Renal pelvis (tissue), 12 donors: ENCODE measurements at places on chromosomes 2 and 18.
A peak's percentile ranks its signal among the peaks of the same experiment; 100 is the strongest.

- DNase-seq, result no peak
These were observed 168.9 kb downstream of the CTIF start for GRCh38 chr18:48707636-48708296.

DNA sequence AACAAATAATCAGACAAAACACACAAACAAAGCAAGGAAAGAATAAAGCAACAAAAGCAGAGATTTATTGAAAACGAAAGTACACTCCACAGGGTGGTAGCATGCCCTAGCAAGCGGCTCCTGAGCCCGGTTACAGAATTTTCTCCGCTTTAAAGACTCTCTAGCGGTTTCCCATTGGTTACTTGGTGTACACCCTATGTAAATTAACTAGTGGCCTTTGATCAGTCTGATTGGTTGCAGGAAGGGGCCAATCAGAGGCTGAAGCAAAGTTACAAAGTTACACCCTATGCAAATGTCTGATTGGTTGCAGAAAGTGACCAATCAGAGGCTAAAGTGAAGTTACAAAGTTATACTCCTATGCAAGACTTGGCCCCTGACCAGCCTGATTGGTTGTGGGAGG is 242.9 kb downstream of the LDLRAD4 start:
- DNase-seq, result no peak

DNA sequence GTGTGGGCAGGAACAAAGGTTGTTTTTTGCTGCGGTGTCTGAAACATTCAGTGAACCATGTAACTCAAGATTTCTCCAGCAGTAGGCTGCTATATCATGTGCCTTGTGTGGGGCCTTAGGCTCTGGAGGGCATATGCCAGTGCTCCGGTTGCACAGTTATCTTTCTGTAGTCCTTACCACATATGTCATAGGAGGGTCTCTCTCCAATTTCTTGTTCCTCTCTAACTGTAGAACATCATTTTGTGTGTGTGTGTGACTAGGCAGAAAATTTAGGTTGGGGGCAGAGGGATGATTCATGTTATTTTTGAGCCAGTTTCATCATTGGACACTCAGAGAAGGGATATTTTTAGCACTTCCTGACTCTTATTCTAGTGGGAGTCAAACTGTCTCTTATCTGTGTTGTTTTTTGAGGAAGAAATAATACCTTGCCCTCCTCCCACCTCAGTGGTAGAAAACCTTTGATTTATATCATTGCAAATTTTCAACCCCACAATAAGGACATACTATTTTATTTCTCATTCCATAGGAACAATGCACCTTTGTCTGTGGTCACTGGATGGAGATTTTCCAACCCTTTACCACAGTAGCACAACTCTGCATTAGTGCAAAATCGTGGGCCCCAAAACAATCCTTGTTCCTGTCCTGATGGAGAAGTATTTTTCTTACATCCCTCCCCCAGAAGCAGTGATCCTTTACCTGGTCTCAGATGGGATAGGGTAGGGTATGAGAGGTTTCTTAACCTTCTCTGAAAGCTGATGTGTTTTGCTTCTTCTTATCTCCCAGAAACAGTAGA is 113.9 kb downstream of the CCDC74A start:
- peak; percentile 14 for DNase-seq

DNA sequence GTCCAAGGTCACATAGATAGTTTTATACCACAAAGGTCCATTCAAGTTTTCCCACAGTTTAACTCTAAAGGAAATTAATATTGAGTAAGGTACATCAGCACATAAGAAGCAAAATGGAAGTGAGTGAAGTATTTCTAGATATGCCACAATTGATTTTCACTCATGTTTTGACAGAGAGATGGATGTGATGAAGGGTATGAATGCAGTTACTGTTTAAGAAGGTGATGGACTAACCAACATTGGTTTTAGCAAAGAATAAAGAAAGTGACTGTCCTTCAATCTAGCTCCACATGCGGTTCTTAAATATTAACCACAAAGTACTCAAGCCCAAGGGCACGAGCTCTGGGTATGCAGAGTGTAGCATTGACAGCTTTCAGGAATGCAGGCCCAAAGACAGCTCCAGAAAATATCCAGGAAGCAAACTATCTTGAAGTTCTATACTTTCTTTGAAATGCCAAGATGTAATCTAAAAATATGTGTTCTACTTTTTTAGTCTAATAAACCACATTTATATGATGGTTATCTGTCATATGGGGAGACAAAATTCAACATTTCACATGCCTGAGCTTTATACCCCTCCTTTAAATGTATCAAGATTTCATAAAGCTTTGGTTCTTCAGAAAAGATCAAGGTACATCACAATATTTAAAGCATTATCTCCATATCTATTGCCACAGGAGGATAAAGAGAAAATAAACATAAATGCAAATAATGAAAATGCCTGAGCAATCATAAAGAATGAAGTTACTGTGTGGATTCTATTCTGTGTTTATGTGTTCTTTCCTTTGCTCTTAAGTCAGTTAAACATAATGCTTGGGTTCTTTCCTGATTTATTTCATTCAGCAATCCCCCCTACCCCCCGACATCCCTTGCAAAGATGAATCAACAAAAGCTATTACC is 6.7 kb upstream of the SCN1A start:
- no peak for DNase-seq

DNA sequence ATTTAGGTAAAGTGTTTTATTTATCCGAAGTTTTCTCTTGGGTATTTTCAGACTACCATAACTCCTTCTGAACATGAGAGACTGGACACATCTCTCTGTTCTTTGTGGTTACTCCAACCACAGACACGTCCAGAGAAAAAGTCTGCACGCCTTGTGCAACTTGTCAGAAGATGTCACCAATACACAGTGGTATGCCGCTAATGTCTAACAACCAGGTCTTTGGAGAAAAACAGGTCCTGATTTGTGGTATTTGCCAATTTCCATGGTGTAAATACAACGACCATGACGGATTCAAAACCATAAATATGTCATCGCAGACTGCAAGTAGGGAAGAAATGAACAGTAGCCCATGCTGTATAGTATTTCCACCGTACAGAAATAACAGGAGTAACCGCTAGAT is 620.6 kb upstream of the ID2 start:
- DNase-seq, result no peak

GRCh38 chr2:64644458-64645382 is 9.0 kb downstream of the SERTAD2 start:
- DNase-seq, result peak; percentile 94

DNA sequence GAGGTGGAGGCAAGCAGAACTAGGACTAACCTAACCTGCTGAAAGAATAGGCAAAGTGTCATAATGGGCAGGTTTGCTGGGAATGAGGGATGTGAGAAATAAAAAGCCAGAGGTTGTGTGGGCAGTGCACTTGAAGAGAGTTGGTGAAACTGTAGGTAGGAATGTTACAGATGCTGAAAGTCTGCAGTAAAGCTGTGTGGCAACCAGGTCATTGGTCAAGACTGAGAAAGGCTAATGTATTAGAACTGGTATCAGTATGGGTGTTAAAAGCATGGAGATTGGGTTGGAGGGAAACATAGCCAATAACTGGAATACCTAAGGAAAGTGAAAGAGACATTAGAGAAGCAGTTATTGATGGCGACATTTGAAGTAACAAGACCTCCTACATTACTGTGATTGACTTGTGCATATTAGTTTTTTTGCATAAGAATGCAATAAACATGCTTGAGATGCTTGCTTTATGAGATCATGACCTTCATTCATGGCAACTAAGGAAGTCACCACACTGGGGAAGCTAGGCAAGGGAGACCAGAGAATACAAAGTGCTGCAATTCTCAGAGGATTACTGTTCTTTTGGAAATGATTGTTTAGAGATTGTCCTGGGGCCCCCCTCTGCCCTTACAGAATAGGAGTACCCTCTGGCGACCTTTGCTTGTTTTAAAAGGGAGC is 11.8 kb downstream of the GULP1 start:
- no peak for DNase-seq

DNA sequence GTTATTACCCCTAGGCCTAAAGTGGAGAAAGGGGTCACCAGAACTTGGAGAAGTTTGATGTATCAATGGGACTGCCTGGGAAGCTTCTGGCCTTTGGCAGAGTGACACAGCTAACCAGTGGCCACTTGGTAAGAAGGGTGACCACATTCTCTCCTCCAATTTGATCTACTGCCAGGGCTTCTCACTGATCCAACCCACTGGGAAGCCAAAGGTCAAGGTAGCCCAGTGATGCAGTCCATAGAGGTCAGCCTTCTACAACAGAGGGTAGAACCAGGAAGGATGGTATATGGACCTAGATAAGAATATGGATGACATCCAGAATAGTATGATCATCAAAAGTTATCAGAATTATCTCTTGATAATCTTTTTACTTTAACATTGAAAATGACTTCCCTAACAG is 493.6 kb downstream of the NYAP2 start:
- DNase-seq, result no peak

DNA sequence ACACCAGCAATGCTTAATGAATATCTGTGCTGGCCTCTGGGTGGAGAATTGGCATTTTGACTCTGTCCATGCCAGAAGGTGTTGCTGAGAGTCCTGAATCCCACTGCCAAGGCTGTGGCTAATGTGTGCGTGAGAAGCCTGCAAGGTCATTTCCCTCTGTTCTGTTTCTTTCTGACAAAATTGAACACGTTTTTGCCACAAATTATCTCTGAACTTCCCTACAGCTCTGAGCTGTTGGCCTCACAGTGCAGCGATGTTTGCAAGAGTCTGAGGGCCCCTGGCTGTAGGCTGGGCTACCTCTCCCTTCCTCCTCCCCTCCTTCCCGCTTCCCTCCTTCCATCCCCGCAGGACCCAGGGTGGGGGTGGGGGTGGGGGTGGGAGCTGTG is 154.1 kb upstream of the HS6ST1 start:
- peak; percentile 39 for DNase-seq

- DNase-seq, result no peak
These were observed 445.1 kb upstream of the TRIB2 start for GRCh38 chr2:12271589-12271984.

DNA sequence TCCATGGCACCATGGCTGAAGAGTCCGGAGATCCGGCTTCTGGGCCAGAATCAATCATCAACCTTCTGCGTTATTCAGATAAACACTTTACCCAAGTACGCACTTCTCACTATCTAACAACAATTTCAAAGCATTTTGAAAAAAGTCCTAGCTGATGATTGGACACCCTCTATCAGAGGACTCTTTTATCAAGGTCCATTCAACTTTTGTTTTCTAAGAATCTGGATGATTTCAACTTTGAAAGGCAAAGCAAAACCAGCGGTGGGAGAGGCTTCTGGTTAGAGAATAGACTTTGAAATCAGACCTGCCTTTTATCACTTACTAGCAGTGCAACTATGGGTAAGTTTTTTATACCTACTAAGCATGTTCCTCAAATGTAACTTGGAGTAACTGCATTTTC is 293.6 kb upstream of the TNP1 start:
- no peak for DNase-seq

GRCh38 chr2:61011678-61012077 is 5.8 kb upstream of the PEX13 start:
- no peak for DNase-seq

DNA sequence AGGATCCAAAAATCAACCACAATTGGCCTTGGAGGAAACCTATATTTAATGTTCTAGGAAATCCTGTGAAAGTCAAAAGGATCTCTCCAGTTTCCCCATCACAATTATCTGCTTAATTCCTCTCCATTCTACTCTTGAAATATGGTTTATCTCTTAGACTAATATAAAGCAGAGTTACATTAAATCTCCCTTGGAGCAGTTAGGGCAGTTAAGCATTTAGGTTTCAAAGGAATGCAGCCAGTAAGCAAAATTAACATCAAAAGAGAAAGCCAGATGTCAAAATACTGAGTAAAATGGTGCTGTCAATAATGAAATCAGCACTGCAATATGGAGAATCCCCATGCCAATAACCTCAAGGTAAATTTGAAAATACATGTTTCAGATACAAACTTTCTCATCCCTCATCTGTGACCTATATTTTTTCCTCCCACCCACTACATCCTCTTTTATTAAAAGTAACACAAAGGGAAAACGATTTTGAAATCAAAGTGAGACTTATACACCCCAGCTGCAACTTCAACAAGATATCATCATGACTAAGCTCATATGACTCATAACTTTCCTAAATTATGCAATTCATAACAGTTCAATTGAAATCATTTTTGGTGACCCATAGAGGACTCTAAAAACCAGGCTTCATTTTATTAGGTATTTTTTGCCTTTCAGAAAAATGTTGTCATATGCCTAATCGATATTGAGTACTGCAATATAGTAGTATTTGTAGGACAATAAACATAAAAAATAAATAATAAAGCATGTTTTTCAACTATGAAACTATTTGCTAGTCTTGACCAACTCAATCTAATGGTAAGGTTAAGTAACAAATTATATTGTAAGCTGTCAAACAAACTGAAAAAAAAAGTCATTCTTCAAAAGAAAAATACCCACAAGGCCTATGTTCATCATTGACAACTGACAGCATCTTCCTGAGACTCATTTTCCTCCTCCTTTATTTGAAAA is 3.1 kb downstream of the ADAM17 start:
- DNase-seq, result no peak

GRCh38 chr2:211396815-211397214 is 840.4 kb downstream of the CPS1 start:
- no peak for DNase-seq

- DNase-seq, result peak; percentile 59
These were observed 181.4 kb downstream of the SMAD2 start for GRCh38 chr18:47748847-47749599.

DNA sequence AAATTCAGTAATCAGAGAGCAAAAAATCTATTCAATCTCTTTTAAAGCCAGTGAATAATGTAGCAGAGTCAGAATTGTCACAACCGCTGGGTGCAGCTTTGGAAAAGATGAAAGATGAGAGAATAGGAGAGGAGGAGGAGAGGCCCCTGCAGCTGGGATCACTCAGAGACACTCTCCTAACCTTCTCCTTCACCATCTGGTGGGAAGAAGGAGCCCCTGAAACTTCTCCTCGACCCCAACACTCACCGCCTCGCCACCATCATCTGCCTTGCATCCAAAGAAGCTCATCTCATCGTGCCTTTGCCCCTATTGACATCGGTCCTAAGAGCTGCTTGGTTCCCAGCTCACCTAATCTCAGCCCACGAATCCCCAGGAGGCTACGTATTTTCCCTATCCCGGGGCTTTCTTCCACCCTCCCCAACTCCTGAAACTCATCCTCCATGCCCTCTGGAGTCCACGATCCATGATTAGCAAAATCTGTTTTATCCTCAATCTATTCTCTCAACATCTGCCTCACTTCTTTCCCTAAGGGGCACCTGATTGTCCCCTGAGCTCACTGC is 58.5 kb downstream of the PKDCC start:
- DNase-seq, result no peak
